HCEC 1CT (cell line): ENCODE measurements at places on chromosomes 12 and 14.
A peak's percentile ranks its signal among the peaks of the same experiment; 100 is the strongest.

GRCh38 chr12:90473831-90474230, 481.1 kb downstream of the CCER1 start:
- DNase-seq: peak; percentile 5

DNA sequence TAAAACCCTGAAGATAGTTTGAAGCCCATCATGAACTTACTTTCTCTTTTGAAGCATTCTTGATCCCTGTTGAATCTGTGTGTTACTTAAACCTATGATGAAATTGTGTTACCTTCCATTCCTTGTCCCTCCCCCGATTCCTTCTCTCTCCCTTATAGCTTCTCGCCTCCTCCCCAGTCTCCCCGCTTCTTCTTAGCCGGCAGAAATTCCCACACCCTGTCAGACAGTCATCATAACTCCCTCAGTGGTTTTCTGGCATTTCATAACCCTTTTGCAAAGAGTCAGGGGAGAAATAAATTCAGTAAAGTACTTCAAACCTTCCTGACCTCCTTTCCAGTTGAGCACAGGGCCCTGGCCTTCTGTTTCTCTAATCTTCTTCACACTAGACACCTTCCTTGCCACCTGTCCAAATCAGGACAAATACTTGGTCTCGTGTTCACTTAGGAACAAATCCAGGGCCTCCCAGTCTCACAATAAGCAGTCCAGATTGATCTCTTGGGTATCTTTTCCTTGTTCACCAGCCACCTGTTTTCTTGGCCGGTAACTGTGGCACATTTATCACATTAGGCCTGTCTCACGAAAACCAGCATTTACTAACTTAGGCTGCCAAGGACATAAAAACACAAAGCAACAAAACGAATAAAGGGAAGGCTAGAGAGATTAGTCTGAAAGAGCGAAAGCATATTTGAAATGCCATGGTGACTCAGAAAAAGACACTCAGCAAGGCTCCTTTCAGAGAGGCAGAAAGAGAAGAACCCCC, 355.9 kb downstream of the TMTC2 start:
- DNase-seq: no peak

DNA sequence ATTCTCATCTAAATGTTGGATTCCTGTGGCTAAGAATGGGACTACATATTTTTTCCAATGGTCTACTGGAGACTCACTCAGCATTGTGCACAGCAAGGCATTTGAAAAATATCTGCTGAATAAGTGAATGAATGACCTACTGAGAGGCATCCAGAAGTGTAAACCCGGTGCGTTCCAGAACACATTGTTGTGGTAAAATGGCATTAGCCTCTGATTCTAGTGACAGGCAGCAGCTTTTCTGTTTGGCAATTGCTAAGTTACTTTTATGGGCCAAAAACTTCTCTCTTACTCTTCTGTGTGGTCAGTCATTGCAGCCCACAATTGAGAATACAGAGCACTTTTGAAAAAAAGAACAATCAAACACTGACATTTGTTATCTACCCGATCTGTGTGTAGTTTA, 36.5 kb downstream of the WIF1 start:
- no peak for DNase-seq

DNA sequence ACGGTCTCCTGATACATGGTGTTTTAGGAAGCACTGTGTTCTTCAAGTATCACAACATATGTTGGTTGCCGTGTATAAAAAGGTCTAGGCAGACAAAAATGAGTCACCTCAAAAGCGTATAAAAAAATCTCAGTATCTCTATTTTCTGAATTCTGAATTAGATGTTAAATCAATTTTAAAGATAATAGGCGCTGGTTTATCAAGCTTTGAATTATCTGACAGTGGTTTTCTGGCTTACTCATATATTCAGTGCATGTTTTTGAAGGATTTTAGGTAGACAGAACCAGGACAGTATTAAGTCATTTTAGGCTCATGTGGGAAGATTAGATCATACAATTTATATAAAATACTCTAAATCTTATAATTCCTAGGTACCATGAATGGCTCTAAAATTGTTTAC, 110.8 kb downstream of the TMTC2 start:
- DNase-seq: no peak

GRCh38 chr12:52521568-52522266, 1.5 kb upstream of the KRT5 start:
- no peak for DNase-seq

GRCh38 chr14:89384023-89384422, 33.0 kb downstream of the FOXN3 start:
- DNase-seq: no peak

GRCh38 chr12:72272731-72273498, 745 bp downstream of the TRHDE start:
- DNase-seq: no peak

- peak; percentile 56 for DNase-seq
These were observed 25.8 kb downstream of the GPR135 start for GRCh38 chr14:59439256-59439965.

DNA sequence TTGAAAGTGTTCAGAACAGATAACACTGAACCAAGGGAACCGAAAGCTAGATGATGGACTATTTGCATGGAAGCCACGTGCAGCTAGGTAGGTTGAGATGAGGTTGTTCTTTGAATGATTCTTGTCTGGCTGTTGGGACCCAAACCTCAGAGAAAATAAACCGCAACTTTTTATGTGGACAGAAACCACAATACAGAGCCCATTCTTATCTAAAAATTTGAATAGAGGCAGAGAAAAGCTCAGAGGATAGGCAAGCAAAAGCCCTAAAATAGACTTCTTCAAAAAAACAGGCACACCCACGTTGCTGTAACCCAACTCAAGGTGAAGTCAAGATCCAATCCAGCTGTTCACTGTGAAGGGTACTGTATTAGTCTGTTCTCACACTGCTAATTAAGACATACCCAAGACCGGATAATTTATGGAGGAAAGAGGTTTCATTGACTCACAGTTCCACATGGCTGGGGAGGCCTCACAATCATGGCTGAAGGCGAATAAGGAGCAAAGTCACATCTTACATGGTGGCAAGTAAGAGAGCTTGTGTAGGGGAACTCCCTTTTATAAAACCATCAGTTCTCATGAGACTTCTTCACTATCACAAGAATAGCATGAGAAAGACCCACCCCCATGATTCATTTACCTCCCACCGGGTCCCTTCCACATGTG, 353.8 kb downstream of the AACS start:
- no peak for DNase-seq

GRCh38 chr12:54684636-54685630, 36.8 kb upstream of the DCD start:
- DNase-seq: no peak

DNA sequence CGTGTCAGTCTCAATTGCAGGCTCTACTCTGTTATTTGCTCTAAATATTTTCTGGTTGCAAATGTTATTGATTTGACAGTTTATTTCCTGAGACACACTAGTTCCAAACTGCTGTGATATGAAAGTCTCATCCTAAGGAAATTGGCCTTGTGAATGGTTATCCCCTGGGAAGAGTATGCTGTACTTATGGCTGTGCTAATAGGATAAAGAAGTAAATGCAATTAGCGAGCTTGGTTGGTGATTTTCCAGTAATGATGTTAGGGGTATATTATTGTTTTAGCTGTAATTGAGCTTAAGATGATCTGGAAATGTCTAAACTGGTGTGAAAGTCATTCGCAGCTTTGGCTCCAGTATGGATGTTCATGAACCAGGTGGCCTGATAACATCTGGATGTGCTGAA, 197.9 kb downstream of the SUDS3 start:
- no peak for DNase-seq

- DNase-seq: no peak
These were observed 86.4 kb downstream of the SPPL3 start for GRCh38 chr12:120817559-120818330.

DNA sequence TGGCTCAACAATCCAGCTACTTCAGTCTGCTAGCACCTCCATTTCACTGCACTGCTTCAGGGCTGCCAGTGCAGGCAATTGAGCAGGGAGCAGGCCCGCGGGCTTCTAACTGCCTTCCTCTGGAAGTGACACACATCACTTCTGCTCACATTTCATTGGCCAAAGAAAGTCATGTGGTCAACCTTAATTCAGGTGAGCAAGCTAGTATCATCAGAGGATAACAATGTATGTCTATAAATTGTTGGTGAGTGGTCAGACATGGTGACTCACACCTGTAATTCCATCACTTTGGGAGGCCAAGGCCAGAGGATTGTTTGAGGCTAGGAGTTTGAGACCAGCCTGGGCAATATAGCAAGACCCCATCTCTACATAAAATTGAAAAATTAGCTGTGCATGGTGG, 22.3 kb upstream of the CHGA start:
- DNase-seq: no peak

DNA sequence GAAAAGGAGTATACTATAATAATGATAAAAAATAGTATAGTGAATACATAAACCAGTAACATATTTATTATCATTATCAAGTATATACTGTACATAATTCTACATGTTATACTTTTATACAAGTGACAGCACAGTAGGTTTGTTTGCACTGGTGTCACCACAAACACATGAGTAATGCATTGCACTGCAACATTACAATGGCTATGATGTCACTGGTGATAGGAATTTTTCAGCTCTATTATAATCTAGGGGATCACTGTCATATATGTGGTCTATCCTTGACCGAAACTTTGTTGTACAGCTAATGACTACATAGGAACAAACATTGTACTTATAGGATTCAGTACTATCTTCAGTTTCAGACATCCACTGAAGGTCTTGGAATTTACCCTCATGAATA, 165.8 kb upstream of the SYT1 start:
- peak; percentile 48 for DNase-seq

DNA sequence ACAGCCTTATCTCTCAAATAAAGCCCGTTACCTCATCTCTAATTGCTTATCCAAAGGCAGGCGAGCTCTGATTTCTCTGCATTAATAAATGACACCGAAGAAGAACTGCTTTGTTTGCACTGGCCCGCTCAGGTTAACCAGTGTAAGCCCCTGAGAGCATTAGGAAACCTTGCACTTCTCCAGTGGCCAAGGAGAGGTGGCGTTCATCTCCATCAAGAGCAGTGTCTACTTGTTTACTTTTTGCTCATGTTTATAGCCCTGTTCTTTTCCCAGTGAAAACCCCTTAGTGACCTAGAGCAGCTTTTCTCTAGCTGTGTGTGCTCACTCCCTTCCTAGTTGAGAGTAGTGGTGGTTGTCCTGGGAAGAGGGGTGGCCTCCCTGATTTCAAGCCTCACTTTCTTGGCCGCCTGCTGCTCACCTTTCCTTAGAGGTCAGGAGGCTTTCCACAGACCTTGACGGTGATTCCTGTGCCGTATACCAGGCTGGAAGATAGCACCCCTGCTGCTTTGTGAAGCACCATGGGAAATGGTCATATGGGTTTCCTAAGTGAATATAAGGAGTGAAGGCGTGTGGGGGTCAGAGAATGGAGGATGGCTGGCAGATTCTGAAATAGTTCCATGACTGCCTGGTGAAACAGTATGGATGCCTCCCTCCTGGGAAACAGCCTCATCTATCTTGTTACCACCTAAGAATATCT, 16.6 kb downstream of the FBXW8 start:
- DNase-seq: no peak

- DNase-seq: no peak
These were observed 97.8 kb upstream of the PDE3A start for GRCh38 chr12:20270557-20270956.

GRCh38 chr12:111327474-111327873, 41.4 kb downstream of the PHETA1 start:
- DNase-seq: no peak

GRCh38 chr14:22383515-22384166, 205.4 kb downstream of the DAD1 start:
- DNase-seq: no peak

DNA sequence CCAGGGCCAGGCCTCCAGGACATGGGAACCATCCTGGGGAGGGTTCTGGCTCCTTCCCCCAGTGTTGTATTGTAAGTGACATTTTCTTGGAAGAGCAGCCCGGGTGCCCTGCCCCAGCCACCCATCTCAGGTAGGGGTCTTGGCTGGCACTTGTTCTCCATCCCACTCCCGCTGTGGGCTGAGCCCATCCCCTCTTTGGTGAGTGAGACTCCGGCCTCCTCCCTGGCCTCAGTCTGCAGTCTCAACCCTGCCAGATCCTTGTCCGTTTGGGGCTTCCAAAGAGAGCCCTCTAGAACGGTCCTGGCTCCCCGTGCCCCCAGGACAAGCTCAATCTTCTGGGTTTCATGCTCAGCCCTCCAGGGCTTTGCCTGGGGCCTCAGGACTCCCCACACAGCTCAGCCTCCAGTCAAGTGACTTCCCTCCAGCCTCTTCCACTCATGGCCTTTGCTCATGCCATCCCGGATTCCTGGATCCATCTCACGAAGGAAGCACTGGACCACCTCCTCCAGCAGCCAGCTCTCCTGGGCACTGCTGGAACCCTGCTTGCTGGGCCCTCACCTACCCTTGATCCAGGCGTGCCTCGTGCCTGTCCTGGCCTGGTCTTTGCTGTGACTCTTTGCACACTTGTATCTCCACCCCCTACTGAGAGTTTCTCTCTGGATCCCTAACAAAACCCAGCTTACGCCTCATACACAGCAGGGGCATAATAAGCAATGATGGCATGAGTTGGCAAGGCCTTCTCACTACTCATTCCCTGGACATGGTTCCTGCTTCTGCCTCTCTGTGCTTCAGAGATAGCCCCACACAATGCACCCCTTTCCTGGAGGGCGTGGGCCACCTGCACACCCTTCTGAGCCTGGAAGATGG, 297.4 kb upstream of the RTL1 start:
- DNase-seq: no peak

DNA sequence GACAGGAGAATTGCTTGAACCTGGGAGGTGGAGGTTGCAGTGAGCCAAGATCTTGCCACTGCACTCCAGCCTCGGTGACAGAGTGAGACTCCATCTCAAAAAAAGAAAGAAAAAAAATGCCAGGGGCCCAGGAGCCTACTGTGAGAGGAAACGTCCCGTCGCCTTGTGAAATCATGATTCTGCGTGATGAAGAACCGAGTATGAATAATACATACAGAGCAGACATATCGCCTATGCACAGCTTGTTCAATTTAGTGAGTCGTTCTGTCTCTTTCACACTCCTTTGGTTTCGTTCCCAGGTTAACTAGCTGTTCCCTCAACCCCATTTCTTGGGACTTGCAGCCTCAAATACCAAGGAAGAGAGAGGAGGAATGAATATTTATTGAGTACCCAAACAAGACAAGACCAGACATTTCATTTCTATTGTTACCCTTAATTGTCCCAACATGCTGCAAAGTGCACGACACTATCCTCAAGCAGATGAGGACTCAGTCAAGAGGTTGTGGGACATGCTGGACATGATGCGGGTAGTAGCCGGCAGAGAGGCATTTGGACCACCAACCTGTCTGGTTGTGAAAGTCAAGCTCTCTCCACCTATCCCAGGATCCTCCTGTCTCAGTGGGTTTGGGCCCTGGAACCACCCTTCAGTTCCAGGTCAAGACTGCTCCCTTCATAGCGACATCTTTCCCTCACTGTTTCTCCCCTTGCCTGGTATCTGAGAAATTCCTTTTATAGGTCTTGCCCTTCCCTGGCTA, 8.6 kb upstream of the CD27 start:
- no peak for DNase-seq

GRCh38 chr12:122449317-122449716, 26.8 kb upstream of the CLIP1 start:
- DNase-seq: peak; percentile 94
